Karpas-422 (cell line): ENCODE measurements at places on chromosomes 4 and X.

- no peaks in the 10 kb centered on the region for H3K27me3 ChIP-seq
- no peak for DNase-seq
- H3K27ac ChIP-seq, result no peak overlapping the region
- H3K4me3 ChIP-seq, result no peak overlapping the region
- no peaks in the 10 kb centered on the region for H3K4me1 ChIP-seq
- no peaks in the 10 kb centered on the region for H3K36me3 ChIP-seq
Measured at GRCh38 chrX:39873117-39873516, 224.6 kb downstream of the BCOR start.

GRCh38 chr4:106614441-106614840 is 245.9 kb upstream of the GIMD1 start:
- no peaks in the 10 kb centered on the region for H3K4me1 ChIP-seq
- H3K36me3 ChIP-seq, result no peaks in the 10 kb centered on the region
- H3K4me3 ChIP-seq, result no peak overlapping the region
- no peak overlapping the region for H3K27ac ChIP-seq
- no peaks in the 10 kb centered on the region for H3K27me3 ChIP-seq

- no peaks in the 10 kb centered on the region for H3K27me3 ChIP-seq
- H3K4me3 ChIP-seq, result no peak overlapping the region
- no peaks in the 10 kb centered on the region for H3K4me1 ChIP-seq
- DNase-seq, result no peak
- H3K36me3 ChIP-seq, result no peaks in the 10 kb centered on the region
- H3K27ac ChIP-seq, result no peak overlapping the region
Measured at GRCh38 chr4:122744229-122744628, 11.7 kb downstream of the BBS12 start.

DNA sequence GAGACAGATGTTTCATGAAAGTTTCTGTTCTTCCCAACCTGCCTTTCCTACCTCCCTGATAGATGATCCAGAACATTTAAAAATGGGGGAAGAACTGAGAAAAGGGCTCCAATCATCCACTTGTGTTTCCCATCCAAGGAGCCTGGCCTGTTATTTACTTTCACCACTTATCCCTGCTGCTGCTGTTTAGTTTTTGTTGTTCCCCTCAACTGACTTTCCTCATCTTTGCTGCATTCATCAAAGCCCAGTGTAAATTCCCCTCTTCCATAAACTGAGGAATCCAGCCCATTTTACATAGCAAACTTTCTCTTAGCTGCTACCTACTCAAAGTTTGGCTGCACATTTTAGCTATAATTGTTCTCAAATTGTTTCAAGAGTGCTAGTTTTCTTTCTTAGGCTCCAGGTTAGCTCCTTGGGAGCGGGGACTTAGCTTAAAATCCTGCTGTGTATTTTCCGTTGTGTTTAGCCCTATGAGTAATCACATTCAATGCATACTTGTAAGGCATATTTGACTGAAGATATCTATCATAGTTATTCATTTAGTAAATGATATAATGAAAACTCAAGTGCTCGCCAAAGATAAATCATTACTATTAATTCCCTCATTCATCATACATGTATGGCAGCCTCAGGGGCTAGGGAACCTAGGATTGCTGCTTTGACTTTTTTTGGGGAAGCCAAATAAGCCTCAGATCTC is 1.4 kb upstream of the PTPN13 start:
- no peak overlapping the region for H3K27ac ChIP-seq
- no peaks in the 10 kb centered on the region for H3K36me3 ChIP-seq
- DNase-seq, result no peak
- no peaks in the 10 kb centered on the region for H3K27me3 ChIP-seq
- no peaks in the 10 kb centered on the region for H3K4me1 ChIP-seq

DNA sequence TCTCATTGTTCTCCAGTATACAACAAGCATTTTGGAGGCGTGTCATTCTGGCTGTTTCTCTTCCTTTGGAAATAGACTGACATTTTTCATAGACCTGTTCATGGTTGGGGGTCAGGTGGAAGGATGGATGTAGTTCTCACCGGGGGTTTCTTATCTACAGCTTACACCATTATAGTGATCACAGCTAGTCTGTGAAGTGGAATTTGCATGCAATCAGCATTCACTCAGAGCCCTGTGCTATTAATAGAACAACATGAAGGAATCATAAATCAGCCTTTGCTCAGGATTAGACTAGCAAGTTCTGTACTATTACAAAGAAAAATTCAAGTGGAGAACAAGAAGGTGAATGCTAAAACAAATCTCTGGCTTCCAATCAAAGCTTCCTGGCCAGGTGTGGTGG is 132.6 kb upstream of the PUDP start:
- peaks cover 26% of the 10 kb centered on the region for H3K36me3 ChIP-seq
- no peaks in the 10 kb centered on the region for H3K27me3 ChIP-seq
- no peak for DNase-seq
- H3K27ac ChIP-seq, result no peak overlapping the region

DNA sequence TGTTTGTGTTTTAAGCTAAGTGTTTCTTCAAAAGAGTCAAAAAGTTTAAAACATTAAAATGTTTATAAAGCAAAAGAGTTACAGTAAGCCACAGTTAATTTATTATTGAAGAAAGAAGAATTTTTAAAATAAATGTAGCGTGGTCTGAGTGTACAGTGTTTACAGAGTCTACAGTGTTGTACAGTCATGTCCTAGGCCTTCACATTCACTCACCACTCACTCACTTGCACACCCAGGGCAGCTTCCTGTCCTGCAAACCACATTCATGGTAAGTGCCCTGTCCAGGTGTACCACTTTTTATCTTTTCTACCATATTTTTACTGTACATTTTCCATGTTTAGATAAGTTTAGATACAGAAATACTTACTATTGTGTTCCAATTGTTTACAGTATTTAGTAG is 239.7 kb upstream of the AGA start:
- H3K4me1 ChIP-seq, result no peaks in the 10 kb centered on the region
- no peak overlapping the region for H3K27ac ChIP-seq
- no peak for DNase-seq
- no peaks in the 10 kb centered on the region for H3K27me3 ChIP-seq

DNA sequence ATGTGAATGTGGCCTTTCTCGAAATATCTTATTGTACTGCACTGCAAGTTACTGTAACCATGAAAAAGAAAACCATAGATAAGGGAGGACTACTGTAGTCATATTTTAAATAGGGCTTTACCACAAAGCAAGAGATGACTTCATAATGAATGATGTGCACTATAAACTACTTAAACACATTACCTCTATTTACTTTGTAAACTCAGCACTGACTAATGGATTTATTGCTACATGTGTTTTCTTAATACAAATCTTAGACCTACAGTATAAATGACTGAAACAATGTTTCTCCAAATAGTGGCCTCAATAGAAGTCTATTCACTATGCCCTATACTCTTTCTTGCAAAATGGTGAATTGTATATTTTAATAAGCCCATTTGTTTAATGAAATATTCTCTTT is 61.1 kb downstream of the HDX start:
- H3K36me3 ChIP-seq, result 0 out of 2 replicates have a peak, but pooled peaks cover 3% of the 10 kb centered on the region
- H3K4me1 ChIP-seq, result no peaks in the 10 kb centered on the region
- no peak overlapping the region for H3K27ac ChIP-seq
- no peak for DNase-seq
- H3K27me3 ChIP-seq, result no peaks in the 10 kb centered on the region

DNA sequence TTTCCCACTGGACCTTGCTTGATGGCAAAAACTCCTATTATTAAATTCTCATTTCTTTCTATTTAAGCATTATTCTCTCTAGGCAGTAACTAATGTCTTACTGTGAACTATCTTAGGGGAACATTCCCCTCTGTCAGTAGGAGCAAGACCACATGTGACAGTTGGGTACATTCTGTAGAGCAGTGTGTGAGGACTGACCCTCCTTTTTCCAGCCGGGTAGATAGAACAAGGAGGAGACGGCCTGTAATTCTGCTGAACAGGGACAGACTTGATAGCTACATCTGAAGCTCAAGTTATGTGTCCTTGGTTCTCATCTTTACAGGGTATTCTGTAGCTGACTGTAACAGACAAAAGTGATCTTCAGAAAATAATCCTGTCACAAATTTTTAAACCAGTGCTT is 43.3 kb downstream of the FNIP2 start:
- no peak overlapping the region for H3K4me3 ChIP-seq
- no peaks in the 10 kb centered on the region for H3K27me3 ChIP-seq
- peaks cover 16% of the 10 kb centered on the region for H3K4me1 ChIP-seq
- H3K27ac ChIP-seq, result no peak overlapping the region
- DNase-seq, result no peak
- no peaks in the 10 kb centered on the region for H3K36me3 ChIP-seq

GRCh38 chrX:20596856-20597255 is 330.1 kb upstream of the RPS6KA3 start:
- no peaks in the 10 kb centered on the region for H3K36me3 ChIP-seq
- no peak for DNase-seq
- H3K27me3 ChIP-seq, result no peaks in the 10 kb centered on the region
- no peak overlapping the region for H3K4me3 ChIP-seq

DNA sequence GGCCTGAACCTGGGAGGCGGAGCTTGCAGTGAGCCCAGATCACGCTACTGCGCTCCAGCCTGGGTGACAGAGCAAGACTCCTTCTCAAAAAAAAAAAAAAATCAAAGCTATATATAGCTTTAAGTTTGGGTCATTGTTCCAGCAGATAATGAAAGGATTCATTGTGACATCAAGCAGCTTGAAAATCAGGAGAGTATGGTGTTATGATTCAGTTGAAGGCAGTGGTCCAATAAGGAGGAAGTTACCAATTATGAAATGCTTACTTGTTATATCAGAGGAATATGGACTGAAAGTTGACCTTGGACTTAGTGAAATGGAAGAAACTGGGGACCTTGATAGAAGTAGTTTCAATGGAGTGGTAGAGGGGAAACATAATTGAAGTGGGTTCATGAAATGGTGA is 140.4 kb upstream of the MAD2L1 start:
- H3K4me1 ChIP-seq, result no peaks in the 10 kb centered on the region
- no peaks in the 10 kb centered on the region for H3K27me3 ChIP-seq
- no peaks in the 10 kb centered on the region for H3K36me3 ChIP-seq
- H3K4me3 ChIP-seq, result no peak overlapping the region

DNA sequence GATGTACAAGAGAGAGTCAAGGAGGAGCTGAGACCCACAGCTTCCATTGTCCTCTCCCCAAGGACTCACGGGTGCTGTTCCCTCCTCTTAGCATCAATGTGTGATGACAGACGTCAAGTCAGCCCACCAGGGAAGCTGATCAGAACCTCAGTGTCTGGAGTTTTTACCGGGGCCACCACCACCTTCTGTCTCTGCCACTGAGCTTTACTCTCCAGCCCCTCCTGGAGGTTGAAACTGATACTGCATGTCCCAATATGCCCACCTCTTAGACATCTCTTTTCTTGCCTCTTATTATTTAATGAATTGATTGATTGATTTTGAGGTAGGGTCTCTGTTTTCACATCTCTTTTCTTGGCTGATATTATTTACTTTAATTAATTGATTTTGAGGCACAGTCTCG is 10.3 kb upstream of the AKAP17A start:
- no peak overlapping the region for H3K4me3 ChIP-seq
- peak; percentile 96 for DNase-seq
- no peaks in the 10 kb centered on the region for H3K27me3 ChIP-seq
- peaks cover 24% of the 10 kb centered on the region for H3K4me1 ChIP-seq
- H3K36me3 ChIP-seq, result no peaks in the 10 kb centered on the region
- no peak overlapping the region for H3K27ac ChIP-seq

DNA sequence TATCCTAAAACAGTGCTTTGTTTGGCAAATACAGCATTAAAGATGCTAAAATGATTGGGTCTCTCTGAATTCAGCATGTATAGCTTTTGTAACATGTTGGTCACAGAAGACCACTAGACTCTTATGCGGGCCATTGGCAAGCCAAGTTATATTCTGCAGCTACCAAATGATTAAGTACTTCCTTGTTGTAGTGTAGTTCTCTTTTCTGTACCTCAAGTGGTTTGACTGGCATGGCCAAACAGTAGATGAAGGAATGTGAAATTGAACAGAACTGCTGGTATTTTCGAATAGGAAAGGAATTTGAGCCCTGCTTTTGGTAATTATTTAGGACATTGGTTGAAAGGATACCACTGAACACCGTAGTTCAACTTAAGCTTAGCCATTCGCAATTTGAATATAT is 193.9 kb upstream of the GPC4 start:
- H3K27ac ChIP-seq, result no peak overlapping the region
- no peak overlapping the region for H3K4me3 ChIP-seq
- no peaks in the 10 kb centered on the region for H3K4me1 ChIP-seq

- H3K36me3 ChIP-seq, result no peaks in the 10 kb centered on the region
- no peak for DNase-seq
- no peak overlapping the region for H3K27ac ChIP-seq
- no peaks in the 10 kb centered on the region for H3K27me3 ChIP-seq
- no peaks in the 10 kb centered on the region for H3K4me1 ChIP-seq
Measured at GRCh38 chr4:154998284-154998683, 210.2 kb upstream of the NPY2R start.

GRCh38 chrX:11039926-11040325 is 71.2 kb upstream of the HCCS start:
- no peaks in the 10 kb centered on the region for H3K36me3 ChIP-seq
- DNase-seq, result no peak
- no peaks in the 10 kb centered on the region for H3K27me3 ChIP-seq
- no peak overlapping the region for H3K27ac ChIP-seq

DNA sequence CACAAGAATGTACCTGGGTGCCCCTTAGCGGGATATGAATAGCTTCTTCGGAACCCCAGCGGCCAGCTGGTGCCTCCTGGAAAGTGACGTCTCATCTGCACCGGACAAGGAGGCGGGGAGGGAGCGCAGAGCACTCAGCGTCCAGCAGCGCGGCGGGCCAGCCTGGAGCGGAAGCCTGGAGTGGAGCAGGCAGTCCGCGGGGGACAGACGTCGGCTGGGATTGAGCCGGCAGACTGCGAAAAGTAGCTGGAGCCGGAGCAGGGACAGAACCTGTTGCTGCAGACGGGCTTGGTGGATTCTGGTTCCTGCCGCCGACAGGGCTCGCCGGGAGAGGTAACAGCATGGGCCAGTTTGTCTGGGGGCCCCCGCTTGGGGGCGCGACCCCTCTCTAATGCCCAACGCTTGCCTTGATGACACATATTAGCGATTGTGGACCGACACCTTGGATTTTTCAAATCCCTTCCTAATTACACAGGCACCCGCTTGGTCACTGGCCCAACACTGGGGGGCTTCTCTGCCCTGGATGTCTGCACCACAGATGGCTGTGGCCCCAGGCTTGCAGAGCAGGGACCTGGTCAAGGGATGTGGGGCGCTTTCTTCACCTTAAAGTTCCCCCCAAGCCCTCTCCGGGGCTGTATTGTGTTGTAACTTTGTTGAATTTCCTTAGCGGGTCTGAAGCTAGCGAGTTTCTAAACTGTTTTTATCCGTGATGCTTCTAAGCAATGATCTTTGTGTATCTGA is at the start of gene NPFFR2:
Gene NPFFR2, plus strand, starts transcription at position 133 of the 741 bp plus-strand sequence. CDS start 96,592 bp downstream, outside the sequence.
- H3K27me3 ChIP-seq, result no peaks in the 10 kb centered on the region
- DNase-seq, result no peak
- H3K36me3 ChIP-seq, result no peaks in the 10 kb centered on the region
- H3K27ac ChIP-seq, result no peak within 1 kb of the TSS

GRCh38 chrX:136714626-136715599 is 65.8 kb downstream of the ARHGEF6 start:
- DNase-seq, result peak; percentile 58
- peaks cover 3% of the 10 kb centered on the region; the same call in 1 of the 2 replicates for H3K4me1 ChIP-seq
- no peak overlapping the region for H3K27ac ChIP-seq
- no peaks in the 10 kb centered on the region for H3K36me3 ChIP-seq
- no peak overlapping the region for H3K4me3 ChIP-seq
- H3K27me3 ChIP-seq, result 0 out of 2 replicates have a peak, but pooled peaks cover 2% of the 10 kb centered on the region

- H3K27me3 ChIP-seq, result no peaks in the 10 kb centered on the region
- no peak overlapping the region for H3K4me3 ChIP-seq
- H3K27ac ChIP-seq, result no peak overlapping the region
- H3K36me3 ChIP-seq, result no peaks in the 10 kb centered on the region
- DNase-seq, result no peak
Measured at GRCh38 chr4:123555233-123555806, 158.7 kb downstream of the SPRY1 start.

- H3K4me3 ChIP-seq, result no peak overlapping the region
- H3K4me1 ChIP-seq, result no peaks in the 10 kb centered on the region
- H3K27ac ChIP-seq, result no peak overlapping the region
- no peaks in the 10 kb centered on the region for H3K36me3 ChIP-seq
Measured at GRCh38 chr4:93199492-93199891, 629.1 kb upstream of the ATOH1 start.
